Choroid plexus epithelial cell (primary cell): ENCODE measurements at places on chromosomes 12 and 14.

- DNase-seq: peak; percentile 61
Observed at GRCh38 chr12:109710747-109711595, 2.7 kb upstream of the FAM222A start.

DNA sequence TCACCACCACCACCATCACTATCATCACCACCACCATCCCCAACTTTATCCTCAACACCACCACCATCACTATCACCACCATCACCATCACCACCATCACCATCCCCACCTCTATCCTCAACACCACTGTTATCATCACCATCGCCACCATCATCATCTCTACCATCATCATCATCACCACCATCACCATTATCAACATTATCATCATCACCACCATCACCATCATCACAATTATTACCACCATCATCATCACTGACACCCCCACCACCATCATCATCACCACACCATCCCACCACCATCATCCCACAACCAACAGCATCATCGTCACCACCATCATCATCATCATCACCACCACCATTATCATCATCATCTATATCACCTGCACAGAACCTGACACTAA lies 188.4 kb upstream of the PWP1 start:
- DNase-seq: no peak

- DNase-seq: no peak
Observed at GRCh38 chr14:30297876-30298795, 260.8 kb upstream of the G2E3 start.

GRCh38 chr12:7282844-7283243 lies 21.0 kb upstream of the ACSM4 start:
- no peak for DNase-seq

DNA sequence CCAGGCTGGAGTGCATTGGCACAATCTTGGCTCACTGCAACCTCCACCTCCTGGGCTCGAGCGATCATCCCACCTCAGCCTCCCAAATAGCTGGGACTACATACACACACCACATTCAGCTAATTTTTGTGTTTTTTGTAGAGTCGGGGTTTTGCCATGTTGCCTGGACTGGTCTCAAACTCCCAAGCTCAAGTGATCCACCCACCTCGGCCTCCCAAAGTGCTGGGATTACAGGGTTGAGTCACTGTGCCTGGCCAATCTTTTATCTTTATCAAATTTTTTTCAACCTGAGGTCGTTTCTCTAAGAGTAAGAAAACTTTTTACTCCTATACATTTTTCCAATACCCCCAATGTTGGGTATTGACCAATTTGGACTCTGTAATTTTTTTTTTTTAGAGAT lies 40.0 kb upstream of the NAP1L1 start:
- no peak for DNase-seq

DNA sequence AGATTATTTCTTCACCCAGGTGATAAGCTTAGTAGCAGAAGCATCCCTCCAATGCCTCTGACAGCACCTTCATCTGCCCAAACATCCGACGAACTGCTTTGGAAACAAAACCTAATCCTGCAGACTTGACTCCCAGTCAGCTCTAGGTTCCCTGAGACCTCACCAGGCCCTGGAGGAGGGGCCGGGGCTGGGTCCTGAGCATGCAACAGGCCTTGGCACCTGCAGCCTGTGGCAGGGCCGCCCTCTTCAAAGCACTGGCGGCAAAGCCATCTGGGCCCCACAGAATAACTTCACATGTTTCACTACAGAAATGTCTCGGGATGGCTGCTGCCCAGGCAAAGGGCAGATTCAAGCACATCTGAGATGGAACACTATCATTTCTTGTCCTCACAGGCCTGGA lies 133.3 kb downstream of the PIWIL1 start:
- no peak for DNase-seq

DNA sequence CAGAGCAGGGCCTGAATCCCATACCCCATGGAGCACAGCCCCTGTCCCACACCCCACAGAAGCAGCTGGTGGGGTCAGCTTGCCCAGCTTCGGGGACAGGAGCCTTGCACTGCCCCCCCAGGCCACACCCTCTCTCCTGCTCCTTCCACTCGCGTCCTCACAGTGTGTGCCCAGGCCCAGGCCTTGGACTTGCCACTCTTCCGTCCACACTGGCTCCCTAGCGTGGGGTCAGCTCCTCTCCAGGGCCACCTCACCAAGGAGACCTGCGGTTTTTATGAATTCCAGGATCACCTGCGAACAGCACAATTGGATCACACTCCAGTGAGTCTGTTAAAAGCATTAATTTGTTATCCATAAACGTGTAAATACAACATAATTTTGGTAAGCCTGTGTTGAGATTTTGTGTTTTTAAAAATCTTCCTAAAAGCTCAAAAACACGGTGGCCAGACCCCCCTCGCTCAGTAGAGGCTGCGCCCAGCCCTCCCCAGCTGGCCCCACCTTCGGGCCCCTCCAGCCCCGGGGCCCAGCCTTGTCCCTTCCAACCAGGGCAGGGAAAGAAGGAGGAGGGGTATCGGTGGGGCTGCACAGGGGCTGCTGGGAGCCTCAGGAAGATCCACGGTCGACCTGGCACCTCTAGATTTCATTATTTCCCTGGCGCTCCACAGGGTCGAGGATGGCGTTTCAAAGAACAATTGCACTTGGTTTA lies 12.0 kb downstream of the GALNT9 start:
- no peak for DNase-seq

DNA sequence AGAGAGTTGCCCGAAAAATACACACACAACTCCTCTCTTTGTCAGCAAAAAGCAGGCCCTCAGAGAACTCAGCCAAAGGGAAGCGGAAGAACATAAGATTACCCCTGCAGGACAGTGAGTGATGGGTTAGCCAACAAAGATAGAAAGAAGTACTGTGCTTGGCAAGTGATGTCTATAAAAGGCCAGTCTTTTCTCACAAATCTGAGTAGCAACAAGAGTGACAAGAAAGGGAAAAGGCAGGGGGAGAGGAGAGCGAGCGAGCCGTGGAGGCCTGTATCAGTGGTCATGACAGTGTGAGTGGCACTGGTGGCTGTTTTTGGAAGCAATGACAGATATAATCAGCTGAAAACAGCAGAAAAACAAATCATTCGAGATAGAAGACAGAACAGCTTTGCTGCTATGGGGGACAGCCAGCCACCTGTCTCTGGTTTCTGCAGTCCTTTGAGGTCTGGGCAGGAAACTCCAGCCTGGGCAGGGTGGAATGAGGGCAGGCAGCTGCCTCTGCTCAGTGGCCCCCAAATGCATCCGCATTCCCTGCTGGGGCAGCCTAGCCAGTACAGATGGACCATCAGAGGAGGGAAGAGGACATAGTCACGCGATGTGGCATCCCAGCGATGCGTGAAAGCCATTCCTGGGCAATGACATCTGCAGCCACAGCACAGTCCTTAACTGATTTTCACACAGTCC lies 74.7 kb downstream of the TRIM9 start:
- DNase-seq: no peak

DNA sequence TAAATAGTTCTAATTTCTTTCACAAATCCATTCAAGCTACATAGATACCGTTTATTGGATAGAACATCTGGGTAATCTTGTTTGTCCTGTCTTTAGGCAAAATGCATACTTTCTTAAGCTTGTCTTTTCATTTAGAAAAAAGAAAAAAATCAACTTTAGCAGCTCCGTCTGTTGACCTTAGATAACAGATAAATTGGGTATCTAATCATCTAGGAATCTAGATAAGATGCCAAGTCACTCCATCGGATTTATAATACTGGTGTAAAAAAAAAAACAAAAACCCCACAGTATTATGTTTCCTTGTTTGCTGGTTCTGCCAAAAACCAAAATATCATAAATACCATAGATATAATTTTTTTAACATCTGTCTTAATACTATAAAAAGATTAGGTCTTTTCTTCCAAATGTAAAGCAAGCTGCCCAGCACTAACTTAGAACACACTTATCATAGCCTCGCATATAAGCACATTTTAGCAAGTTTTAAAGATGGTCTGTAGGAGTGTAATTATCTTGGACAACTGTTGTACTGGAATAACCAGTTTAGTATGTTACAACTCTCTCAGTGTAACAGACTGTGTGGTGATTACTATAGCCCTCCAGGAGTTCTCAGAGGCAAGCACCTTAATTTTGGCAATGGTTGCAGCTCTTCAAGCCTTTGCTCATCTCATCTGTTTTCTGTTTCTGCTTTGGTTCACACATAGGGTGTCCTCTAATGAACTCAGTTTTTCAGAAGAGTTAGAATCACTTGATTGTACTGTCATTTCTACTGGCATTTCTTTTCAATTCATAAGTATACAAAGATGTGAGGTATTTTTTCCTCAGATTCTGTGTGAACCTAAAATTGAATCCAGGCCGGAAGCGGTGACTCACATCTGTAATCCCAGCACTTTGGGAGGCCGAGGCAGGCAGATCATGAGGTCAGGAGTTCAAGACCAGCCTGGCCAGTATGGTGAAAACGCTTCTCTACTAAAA lies 83.1 kb downstream of the ANO6 start:
- peak; percentile 79 for DNase-seq

DNA sequence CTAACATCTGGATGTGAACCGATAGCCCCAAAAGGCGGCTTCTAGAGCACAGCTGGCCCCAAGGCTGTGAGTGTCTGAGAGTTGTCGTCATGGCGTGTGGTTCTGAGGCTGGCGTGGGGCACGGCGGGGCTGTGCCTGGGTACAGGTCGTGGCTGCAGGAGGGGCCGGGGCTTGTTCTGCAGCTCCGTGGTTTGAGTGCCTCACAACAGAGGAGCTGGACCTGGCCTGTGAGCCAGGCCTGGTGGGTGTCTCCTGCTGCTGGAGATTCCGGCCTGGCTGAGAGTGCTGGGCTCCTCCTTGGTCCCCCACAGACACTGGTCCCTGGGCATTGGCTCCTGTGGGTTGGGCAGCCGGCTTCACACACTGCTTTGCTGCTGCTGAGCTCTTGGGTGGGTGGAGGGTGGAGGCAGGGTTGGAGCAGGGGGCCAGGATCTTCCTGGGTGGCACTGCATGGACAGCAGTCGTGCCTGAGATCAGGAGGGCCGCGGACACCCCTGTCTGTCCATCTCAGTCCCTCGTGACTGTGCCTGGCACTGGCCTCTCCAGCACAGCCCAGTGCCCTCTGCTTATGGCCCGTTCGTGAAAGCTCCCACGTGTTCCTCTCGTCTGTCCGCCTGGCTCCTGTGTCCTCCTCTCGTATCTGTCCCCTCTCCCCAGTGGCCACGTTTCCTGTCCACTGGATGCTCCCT lies 31.8 kb upstream of the TEX22 start:
- no peak for DNase-seq

DNA sequence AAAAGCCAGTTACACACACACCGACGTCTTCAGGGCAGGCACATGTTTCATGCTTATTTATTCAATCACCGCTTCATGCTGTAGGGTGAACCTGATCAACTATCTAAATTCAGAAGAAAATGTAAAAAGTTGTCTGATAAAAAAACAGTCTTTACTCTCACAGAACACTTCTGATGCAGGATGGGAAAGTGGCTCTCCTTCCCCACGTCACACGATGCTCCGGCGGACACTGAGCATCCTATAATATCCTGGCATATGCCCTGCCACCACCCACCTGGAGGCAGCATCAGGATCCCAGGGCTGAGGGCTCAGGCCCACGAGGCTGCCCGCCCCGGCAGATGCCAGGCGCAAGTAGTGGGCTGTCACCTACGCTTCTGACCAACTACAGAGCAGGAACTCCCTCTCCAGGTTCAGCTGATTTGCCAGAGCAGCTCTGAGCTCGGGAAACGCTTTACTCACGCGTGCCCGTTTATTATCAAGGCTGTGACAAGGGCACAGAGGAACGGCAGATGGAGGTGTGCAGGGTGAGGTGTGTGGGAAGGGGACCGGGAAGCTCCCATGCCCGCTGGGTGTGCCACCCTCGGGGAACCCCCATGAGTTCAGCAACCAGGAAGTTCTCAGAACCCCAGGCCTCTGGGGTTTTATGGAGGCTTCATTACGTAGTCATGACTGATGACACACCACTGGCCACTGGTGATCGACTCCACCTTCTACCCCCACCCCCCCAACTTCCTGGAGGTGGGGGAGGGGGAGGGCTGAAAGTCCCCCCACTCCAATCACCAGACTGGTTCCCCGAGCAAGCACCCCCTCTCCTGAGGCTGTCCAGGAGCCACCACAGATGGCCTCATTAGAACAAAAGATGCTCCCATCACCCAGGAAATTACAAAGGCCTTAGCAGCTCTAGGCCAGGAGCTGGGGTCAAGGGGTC lies 32.1 kb downstream of the SLC15A4 start:
- no peak for DNase-seq

GRCh38 chr12:121524196-121524916 lies 56.5 kb downstream of the KDM2B start:
- no peak for DNase-seq

- DNase-seq: no peak
Observed at GRCh38 chr14:51365241-51365965, 125.4 kb downstream of the TMX1 start.

- DNase-seq: no peak
Observed at GRCh38 chr14:105142651-105143450, 25.7 kb downstream of the JAG2 start.

DNA sequence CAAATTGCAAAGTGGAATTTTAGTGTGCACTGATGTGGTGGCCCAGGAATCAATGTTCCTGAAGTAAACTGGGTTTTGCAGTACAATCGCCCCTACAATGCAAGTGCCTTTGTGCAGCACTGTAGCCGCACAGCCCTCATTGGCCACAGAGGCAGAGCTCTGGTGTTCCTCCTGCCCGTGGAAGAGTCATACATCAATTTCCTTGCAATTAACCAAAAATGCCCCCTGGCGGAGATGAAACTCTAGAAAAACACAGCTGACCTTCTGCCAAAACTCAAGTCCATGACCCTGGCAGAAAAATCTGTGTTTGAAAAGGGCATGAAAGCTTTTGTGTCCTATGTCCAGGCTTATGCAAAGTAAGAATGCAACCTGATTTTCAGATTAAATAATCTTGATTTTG lies 117.9 kb upstream of the PRB2 start:
- peak; percentile 38 for DNase-seq

DNA sequence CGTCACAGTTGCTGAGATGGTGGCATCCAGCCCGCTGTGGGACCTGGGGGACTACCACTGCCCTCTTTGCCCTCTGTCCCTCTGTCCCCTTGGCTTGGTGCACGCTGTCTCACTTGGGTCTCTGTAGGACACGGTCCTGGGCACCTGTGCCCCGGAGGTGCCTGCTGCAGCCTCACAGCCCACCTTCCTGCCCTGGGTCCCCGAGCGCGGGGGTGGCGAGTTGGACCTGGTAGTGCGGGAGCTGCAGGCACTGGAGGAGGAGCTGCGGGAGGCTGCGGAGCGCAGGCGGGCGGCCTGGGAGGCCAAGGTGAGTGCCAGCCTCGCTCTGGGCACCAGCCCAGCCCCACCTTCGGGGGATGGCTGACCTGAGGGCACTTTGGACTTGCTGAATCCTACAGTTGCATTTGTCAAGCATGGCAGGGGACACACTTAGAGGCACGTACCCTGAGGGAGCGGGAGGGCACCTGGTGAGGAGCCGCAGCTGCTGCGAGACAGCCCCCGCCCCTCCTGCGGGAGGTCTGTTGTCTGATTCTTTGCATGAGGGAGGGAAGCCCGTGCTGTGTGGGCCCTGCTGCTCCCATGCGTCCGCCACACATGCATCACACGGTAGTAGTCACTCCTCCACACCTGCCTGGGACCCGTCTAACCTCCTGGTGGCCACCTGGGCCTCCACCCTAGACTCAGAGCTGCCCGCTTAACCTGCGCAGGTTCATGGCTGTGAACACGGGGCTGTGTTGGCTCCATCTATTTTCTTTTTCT lies 6.8 kb downstream of the TEDC1 start:
- no peak for DNase-seq
